ENCODE measurements at places on chromosomes 5 and 9. TPM values are rescaled to one million over a fixed set of nuclear protein-coding genes. Genes with fewer than 3 reads are reported as not detected.

GRCh38 chr9:75148561-75148960, 60.2 kb downstream of the OSTF1 start:
- no peak overlapping the region for H3K4me3 ChIP-seq
- DNase-seq = no peak
- H3K27me3 ChIP-seq = no peaks in the 10 kb centered on the region
- peaks cover 14% of the 10 kb centered on the region for H3K4me1 ChIP-seq
- peaks cover 6% of the 10 kb centered on the region for H3K36me3 ChIP-seq

- H3K36me3 ChIP-seq = no peaks in the 10 kb centered on the region
- H3K27me3 ChIP-seq = no peaks in the 10 kb centered on the region
- H3K4me3 ChIP-seq = no peak overlapping the region
- H3K27ac ChIP-seq = no peak overlapping the region
- no peaks in the 10 kb centered on the region for H3K4me1 ChIP-seq
- DNase-seq = no peak
Measured at GRCh38 chr5:125575171-125575890, 828.9 kb upstream of the ZNF608 start.

GRCh38 chr5:73135429-73136054, 15.2 kb downstream of the TMEM171 start:
- no peaks in the 10 kb centered on the region for H3K4me1 ChIP-seq
- no peak for DNase-seq
- no peak overlapping the region for H3K27ac ChIP-seq
- no peaks in the 10 kb centered on the region for H3K36me3 ChIP-seq

- H3K36me3 ChIP-seq = no peaks in the 10 kb centered on the region
- no peak for DNase-seq
- H3K27ac ChIP-seq = no peak overlapping the region
- H3K27me3 ChIP-seq = no peaks in the 10 kb centered on the region
Measured at GRCh38 chr9:95640336-95640735, 123.6 kb upstream of the PTCH1 start.

- DNase-seq = no peak
- no peaks in the 10 kb centered on the region for H3K4me1 ChIP-seq
- no peak overlapping the region for H3K4me3 ChIP-seq
Measured at GRCh38 chr9:93247099-93247865, 63.3 kb downstream of the WNK2 start.

- H3K27ac ChIP-seq = no peak overlapping the region
- H3K4me1 ChIP-seq = peaks cover 14% of the 10 kb centered on the region
- H3K4me3 ChIP-seq = no peak overlapping the region
Measured at GRCh38 chr9:19155106-19155935, 28.0 kb upstream of the PLIN2 start.

Gene GTF2H2
- 22.1 TPM for total RNA-seq

Gene ADAMTSL2
- 1.7 TPM for total RNA-seq

Gene PTGES
- 11.1 TPM for total RNA-seq
